Activated naive CD8-positive, alpha-beta T cell treated with anti-CD3 and anti-CD28 coated beads, Interleukin-2, amount 10 ng/mL, durations not matched to agents 7 days and 5 days (primary cell): ENCODE measurements at places on chromosomes 7 and 10. TPM values are rescaled to one million over a fixed set of nuclear protein-coding genes. Genes with fewer than 3 reads are reported as not detected.

- no peak for DNase-seq
Measured at GRCh38 chr7:7212612-7213011, 30.3 kb downstream of the C1GALT1 start.

The CDK1 gene
- 97.2 TPM for total RNA-seq

The ASB4 gene
- not detected for total RNA-seq

The LRRC17 gene
- total RNA-seq: not detected
